ENCODE measurements at places on chromosomes 7 and 10.
A peak's percentile ranks its signal among the peaks of the same experiment; 100 is the strongest.

DNA sequence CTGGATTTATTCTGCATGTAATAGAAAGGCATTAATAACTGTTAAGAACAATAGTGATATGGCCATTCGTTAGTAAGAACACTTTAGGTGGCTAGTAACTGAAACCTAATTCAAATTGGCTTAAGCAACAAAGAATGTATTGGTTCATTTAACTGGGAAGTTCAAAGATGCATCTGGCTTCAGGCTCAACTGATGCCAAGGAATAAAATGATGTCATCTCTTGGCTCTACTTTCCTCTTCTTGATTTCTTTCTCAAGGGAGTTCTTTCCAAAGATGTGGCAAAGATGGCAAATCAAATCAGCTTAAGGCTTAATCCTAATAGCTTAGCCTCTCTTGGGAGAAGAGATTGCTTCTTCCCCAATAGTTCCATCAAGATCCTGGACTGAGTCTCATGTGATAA is 51.6 kb downstream of the PIK3CG start:
- no peak for DNase-seq

DNA sequence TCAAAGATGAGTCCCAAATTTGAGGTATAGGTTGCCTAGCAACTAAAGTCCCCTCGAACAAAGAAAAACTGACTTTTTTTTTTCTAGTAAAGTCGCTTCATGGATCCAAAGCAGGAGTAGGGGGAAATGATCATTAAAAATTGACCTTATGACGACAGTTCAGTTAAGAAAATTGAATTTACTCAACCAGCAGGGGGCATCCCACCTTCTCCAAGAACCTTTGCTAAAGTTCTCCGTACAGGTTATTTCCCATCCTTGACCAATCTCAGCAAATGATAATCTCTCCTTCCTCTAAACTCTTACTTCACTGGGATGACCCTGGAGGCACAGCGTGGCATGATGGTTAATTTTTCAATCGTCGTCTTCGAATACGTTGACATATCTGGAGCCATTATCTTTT is 228.3 kb downstream of the CALN1 start:
- no peak for DNase-seq

- no peak for DNase-seq
These were observed 99.9 kb upstream of the CTBP2 start for GRCh38 chr10:125260260-125260659.

DNA sequence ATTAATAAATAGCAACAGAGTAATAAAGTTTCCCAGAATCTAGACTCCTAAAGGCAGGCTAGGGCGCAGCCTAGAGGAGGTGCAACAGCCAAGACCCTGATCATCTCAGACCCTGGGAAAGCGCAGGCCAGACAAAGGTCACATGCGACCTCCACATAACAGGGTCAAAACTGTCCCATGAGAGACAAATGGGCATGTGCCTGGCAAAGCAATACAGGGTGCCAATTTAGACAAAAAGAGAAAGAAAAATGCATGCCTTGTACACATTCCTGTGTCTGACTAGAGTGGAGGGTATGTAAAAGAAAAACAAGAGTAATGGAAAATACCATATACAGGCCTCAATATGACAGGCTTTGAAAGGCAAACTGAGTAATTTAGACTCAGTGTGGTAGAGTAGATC is 22.2 kb downstream of the MPP7 start:
- DNase-seq, result no peak

- no peak for DNase-seq
These were observed 132.7 kb downstream of the DNAJC1 start for GRCh38 chr10:21870849-21871248.

GRCh38 chr7:99379043-99379577 is 4.6 kb downstream of the ARPC1B start:
- DNase-seq, result no peak

- no peak for DNase-seq
These were observed 1288.0 kb upstream of the SORCS1 start for GRCh38 chr10:108452533-108452932.

DNA sequence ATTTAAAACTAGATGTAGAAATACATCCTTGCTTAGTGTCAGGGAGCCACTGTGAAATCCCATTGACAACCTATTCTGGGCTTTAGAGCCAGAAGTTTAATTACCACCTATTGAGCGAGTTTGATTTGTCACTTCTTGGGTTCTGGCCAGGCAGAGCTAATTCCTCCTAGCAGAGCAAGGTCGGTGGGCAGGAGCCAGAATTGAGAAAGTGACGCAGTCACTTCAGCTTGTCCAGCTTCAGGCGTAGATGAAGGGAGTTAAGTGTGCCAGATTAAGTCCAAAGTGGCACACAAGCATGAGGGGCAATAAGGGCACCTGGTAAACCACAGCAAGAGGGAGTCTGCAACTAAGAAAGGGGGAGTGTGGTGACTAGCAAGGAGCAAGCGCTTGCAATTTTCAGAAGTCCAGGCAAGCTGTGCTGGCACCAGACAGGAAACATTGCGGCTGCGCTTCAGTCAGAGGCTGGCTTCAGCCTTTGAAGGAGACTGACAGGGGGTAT is 119.4 kb downstream of the ST7 start:
- peak; percentile 97 for DNase-seq

Data from NCI-H1092 treated with DMSO at 0.1 percent for 48 hours (cell line).